ENCODE measurements at places on chromosomes 7 and 10.
A peak's percentile ranks its signal among the peaks of the same experiment; 100 is the strongest.

GRCh38 chr10:74705358-74705980, 120.9 kb upstream of the KAT6B start:
- DNase-seq = no peak

DNA sequence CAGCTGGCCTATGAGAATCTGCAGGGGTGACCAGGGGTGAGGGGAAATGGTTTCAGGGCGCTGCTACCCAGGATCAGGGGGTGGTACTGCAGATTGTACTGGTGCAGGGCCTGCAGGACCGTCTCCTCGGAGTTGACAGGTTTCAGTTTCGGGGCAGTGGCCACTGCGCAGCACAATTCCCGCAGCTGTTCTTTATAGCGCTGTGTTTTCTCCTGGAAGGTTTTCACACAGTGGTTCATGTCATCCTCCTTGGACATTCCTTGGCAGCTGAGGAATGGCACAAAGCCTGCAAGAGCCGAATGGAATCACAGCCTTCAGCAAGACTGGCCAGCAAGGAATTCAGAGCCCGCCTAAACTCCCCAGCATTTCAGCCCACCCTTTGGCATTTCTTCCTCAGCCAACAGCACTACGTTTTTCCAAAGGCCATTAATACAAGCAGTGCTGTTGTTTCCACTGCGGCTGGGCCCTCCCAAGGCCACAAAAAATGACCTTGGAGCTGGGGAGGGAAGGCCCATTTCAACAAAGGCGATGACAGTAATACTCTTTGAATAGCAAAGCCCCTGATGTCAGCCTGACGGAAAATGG, 44.9 kb downstream of the PNLIPRP2 start:
- DNase-seq = no peak

GRCh38 chr10:79101560-79102497, 33.1 kb downstream of the ZMIZ1 start:
- no peak for DNase-seq

DNA sequence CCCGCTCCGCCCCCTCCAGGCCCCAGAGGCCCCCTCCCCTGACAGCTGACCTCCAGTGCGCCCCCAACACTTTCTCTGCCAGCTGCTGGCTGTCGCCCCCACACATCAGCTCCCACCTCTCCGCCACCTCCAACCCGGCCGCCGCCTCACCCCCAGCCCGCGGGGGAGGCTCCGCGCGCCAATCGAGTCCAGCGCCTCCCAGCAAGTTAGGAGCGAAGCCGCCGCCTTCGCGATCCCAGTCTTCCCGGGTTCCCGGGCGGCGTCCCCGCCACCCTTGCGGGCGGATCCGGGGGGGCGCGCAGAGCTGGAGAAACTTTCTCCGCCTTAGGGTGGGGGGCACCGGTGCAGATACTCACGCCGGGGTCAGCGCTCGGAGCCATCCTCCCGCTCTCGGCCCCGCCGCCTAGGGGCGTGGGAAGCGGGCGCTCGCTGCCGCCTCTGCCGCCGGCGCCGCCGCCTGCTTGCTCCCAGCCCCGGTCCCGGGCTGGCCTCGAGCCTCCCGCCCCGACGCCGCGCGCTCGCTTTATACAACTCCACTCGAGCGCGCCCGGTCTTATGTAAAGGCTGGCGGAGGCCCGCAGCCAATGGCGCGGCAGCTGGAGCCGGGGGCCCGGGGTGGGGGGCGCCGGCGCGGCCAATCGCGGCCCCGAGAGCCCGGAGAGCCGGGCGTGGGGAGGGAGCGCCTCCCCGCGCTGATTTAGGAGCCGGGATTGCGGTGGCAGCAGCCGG, at the start of gene CRTAC1:
Gene CRTAC1 (minus strand): TSS at position 529 of the 729 bp plus-strand sequence. CDS start 149 bp downstream, at position 380.
- DNase-seq = no peak

DNA sequence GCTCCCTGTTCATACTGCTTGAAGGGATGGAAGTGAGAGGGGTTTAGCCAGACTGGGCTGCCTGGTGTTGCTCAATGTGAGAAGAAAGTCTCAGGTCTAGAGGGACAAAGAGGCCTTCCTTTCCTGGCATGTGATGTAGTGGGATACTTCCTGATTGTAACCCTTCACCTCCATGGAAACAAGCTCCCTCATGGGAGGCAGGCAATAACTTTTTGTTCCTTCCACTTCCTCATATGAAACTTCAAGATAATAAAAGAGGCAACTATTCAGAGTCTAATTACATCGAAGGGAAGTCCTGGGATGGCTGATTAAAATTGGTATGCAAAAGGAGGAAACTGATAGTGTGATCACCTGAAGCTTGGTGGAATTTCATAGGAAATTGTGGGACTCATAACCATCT, 84.1 kb upstream of the ETV1 start:
- no peak for DNase-seq

DNA sequence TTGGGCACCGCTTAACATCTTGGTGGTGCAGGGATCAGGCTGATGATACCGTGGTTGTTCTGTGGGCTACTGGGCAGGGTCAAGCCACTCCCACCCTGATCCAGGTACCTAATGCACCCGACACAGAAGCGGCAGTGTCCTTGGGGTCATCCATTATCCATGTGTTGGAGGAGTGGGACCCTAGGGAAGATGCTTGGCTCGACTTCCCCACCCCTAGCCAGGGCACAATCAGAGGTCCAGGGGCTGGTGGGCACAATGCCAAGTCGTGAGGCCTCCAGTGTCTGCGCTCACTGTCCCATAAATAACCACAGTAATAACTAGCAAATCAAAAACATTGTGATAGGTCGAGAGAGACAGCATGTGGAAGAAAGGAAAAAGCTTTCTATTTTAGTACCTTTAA, 37.7 kb downstream of the HTRA1 start:
- no peak for DNase-seq

- no peak for DNase-seq
These were observed 190.7 kb upstream of the MKI67 start for GRCh38 chr10:128316925-128317324.

GRCh38 chr7:39271402-39271801, 293.7 kb downstream of the POU6F2 start:
- DNase-seq = no peak

DNA sequence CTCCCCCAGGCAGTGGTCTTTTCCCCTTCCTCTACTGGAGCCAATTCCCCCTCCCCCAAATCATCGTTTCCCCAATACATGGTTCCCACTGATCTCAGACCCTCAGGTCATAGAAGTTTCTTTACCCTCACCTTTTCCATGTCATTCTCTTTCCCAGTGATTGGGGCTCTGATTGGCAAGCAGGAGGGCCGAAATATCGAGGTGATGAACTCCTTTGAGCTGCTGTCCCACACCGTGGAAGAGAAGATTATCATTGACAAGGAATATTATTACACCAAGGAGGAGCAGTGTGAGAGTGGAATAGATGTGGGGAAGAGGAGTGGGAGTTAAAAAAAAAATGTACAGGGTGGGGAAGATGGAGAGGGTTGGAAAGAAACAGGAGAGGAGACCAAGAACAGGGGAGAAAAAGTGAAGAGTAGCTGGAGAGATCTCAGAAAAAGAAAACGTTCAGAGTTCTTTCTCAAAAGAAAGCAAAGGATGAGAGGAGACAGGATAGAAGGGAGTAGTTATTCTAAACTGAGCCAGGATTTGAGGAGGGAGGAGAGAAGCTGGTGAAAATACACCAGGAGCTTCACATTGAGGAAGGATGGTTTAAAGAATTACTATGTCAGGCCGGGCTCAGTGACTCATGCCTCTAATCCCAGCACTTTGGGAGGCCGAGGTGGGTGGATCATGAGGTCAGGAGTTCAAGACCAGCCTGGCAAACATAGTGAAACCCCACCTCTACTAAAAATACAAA, 858 bp downstream of the COPS6 start:
- no peak for DNase-seq

DNA sequence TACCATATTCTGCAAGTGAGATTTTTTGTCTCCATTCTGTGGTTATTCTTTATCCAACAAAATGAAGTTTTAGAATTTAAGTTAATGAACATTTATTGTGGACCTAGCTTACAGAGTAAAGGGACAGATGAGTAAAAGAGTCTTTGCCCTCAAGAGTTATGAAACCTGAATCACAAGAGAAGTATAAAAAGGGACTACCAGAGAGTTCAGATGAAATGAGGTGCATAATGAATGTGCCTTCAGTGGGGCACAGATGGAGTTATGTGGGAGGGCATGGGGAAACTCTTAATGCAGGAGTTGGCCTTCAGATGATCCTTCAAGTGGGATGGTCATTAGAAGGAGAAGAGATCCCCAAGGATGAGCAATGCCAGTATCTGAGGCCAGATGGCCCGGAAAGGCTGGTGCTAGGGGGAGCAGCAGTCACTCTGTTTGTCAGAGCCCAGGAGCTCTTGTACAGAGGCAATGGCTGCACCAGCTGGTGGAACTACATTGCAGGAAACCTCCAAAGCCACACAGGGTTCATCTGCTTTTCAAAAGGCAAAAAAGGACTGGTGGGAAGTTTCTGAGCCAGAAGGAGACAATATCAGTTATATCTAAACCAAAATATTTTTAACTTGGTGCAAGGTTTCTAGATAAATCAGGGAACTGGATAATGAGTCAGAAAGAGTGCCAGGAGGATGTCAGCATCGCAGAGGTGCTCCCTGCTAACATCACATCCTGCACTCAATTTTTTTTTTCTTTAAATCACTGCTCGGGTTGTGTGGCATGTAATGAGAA, 162.0 kb downstream of the KLF6 start:
- DNase-seq = peak; percentile 4

GRCh38 chr7:30913821-30914515, 2.3 kb downstream of the AQP1 start:
- no peak for DNase-seq

DNA sequence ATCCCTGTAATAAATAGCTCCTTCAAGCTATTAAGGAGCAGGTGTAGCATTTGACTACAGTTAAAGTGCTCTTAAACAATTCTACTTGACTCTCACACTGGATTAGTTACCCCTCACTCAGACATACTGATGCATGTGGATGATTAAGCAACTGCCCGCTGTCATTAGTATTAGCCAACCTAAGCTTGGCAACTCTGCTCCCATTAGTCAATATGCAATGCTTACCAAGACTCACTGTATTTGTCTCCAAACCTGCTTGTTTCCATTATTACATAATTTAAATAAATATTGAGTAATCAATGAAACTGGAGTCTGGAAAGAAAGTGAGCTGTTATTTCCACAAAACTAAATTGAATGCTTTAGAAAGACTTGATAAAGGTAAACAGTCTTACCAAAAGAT, 144.0 kb upstream of the ASAH2 start:
- DNase-seq = no peak

DNA sequence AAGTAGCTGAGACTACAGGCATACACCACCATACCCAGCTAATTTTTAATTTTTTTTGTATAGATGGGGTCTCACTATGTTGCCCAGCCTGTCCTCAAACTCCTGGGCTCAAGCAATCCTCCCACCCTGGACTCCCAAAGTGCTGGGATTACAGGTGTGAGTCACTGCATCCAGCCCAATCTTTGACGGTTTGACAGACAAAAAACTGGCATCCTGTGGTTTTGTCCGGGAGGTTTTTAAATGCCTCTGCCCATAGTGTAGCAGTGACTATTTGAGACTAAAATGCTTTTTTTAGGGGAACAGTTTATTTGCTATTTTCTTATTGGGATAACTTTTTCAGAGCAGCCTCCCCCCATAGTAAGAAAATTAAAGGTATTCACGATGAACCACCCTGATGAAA, 523.7 kb upstream of the GALNT17 start:
- no peak for DNase-seq

DNA sequence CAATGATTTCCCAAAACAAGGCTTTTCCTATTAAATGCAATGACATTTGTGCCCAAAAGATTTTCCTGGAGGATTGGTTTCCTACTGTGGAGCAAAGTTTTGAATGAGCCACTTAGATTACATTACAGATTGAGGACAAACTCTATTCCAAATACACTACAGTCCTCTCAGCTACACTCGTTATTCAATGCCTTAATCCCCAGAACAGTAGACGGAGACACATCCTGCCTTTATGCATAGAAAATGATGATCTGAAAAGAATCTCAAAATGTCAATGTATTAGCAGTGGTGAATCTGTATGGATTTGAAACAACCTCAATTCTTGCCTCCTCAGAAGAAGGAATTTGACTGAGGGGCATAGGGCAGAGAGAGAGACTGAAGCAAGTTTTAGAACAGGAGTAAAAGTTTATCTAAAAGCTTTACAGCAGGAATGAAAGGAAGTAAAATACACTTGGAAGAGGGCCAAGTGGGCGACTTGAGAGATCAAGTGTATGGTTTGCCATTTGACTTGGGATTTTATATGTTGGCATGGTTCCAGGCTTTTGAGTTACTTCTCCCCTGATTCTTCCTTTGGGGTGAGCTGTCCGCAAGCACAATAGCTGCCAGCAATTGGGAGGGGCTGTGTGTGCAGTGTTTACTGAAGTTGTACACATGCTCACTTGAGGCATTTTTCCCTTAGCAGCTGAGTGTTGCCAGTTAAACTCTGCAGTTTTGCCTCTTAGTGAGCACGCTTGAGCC, 891.9 kb upstream of the MBL2 start:
- DNase-seq = no peak

DNA sequence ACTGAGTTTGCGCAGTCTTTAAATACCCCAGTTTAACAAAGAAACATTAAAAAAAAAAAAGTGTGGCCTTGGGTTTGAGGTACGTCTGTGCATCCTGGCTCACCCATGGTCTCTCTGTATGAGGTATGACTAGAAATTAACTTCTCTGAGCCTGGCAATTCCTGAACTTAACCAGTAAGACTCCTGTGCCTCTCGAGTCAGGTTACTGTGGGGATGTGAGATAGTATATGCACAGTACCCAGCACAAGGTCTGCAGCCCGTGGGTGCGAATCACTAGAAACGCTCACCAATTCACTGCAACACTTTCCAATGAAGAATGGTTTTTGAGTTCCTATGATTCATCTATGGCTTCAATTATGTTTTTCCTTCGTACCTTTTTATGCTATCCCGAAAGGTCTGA, 149.9 kb downstream of the SFMBT2 start:
- no peak for DNase-seq

DNA sequence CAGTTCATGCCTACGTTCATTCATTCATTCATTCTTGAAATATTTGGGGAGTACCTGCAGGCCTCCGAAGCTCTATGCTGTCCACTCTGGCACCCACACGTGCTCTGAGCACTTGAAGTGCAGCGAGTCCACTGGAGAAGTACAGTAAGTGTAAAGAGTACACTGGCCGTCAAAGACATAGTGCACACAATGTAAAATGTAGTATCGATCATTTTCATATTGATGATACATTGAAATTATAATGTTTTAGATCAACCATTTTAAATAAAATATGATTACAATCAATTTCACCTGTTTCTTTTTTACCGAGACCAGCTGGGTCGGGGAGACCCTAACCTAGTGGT, 37.0 kb upstream of the PURB start:
- DNase-seq = no peak

- no peak for DNase-seq
These were observed 93.9 kb upstream of the GNAI1 start for GRCh38 chr7:80040752-80041151.

DNA sequence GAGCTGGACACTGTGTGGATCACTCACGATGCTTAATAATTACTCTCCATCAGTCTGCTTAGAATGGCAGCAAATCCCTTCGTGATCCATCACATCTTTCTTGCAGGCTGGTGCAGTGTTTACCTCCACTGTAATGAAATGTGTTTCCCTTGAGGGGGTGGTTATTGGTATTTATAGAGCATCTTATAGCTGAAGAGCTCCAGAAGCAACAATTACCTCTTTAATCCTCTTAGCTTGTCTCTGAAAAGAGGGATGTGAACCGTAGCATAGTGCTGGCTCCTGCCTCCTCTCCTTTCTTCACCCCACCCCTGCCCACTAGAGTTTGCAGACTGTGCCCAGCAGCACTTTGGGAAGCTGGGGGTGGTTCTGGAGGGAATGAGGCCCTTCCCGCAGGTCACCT, 132.6 kb downstream of the CAMK1D start:
- no peak for DNase-seq
